Activated effector memory CD4-positive, alpha-beta T cell treated with Interleukin-2 at 50 U/mL for 16 hours (primary cell): ENCODE measurements at places on chromosomes 6 and 20.

DNA sequence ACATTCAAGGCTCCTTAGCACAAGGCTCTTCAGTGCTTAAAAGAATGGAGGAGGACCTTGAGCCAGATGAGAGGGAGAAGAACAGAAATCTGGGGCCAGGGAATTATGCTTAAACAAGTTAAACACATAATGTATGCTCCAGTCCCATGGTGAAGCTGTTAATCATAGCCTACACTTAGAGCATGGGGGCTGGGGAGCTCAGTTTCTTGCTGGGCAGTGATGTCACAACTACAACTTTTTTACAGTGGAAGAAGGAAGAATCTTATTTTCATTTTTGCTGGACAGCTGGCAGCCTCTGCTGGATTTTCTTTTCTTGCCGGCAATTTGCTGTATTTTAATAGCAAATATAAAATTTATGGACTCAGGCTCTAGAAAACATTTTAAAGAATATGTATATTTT lies 432.5 kb downstream of the CD109 start:
- no peak for DNase-seq

GRCh38 chr6:46735720-46736031 lies 501 bp upstream of the PLA2G7 start:
- no peak for DNase-seq

GRCh38 chr6:29647927-29648642 lies 8.8 kb upstream of the MOG start:
- no peak for DNase-seq

DNA sequence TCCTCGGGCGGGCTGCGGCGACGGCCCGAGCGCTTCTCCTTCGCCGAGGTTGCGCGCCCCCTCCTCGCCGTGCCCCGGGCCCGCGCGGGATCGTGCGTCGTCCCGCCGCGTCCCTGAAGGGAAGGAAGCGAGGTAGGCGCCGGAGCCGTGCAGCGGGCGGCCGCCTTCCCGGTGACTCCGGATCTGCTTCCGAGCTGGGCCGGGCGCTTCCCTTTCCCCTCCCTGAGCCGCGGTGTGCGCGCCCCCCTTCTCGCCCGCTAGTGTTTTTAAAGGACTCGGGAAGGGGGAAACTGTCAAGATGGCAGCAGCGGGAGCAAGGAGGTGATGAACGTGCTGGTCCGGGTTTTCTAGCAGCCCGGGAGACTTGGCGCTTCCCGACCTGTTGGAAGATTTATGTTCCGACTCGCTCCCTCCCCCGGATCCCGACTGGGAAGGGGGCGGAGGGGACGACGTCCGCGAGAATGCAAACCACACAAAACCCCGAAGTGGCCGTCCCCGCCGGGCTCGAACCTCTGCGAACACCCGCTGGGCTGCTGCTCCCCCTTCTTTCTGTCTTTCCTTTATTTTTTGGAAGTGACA lies 744 bp upstream of the FOXO3 start:
- DNase-seq: no peak

DNA sequence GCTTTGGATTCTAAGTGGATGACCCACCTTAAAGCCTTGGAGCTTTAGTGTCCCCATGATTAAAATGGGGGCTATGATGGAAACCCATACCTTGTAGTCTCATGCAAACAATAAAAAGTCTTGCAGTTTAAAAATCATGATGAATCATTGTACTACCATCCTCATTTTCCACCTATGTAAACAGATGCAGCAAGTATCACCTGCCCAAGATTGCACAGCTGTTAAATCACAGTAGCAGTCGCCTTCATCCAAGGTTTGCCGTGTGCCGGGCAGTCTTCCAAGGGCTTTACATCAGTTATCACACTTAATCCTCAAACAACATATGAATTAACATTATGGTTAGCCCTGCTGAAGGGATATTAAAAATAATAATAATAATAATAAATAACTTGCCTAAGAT lies 210.3 kb downstream of the FOXA2 start:
- DNase-seq: no peak

DNA sequence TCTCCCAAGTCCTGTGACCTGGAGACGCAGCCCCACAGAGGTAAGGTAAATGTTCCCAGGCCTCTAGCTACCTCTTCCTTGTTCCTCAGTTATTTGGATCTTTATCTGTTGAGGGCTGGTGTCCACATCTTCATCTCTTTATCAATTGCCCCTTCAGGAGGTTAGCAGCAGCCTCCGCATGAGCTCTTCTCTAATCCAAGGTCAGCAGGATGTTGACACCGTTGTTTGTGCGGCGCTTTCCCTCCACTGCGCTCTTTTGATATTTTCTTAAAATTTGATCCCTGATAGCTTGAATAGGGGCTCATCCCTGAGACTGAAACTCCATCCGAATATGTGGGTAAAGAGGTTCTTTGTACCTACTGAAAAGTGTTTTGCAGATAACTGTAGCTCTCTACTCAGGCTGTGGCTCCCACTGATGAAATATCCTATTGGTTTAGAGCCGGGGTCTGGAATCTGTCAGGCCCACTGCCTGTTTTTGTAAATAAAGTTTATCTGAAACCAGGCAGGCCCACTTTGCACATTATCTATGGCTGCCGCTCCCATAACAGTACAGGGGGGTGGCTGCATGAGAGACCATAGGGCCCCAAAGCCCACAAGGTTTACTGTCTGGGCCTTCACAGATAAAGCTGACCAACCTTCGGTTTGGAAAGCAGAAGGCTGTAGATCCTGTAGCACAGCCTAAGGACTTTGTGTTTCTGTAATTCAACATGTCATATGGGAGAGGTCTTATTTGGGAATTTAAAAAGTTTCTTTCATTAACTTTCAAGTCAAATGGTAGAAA lies 362.6 kb downstream of the QKI start:
- no peak for DNase-seq

- DNase-seq: no peak
These were observed 307.3 kb upstream of the SUPT3H start for GRCh38 chr6:45685076-45685475.

- DNase-seq: no peak
These were observed 66.0 kb upstream of the RIN2 start for GRCh38 chr20:19692100-19692499.

DNA sequence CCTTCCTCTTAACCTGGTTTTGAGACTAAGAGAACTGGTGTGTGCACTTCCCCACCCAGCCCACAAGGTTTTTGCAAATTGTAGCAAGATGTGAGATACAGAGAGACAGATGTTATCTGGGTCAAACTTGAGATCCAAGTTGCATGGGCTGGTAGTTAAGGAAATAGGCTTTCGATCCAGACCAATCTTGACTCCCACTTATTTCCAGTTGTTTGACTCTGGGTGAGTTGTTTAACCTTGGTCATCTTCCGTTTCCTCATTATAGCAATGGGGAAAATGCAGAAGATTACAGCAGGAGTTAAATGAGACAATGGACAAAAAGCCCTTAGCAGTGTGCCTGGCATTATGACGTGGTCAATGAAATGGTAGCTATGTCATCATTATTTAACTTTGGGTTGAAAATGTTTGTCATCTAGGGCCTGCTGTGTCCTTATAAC lies 1.7 kb downstream of the SNX21 start:
- DNase-seq: no peak
